CD4-positive, alpha-beta T cell treated with Interleukin-6 at 100 ng/mL for 8 hours (primary cell): ENCODE measurements at places on chromosomes 2 and 18.

GRCh38 chr2:234910186-234910679, 41.6 kb upstream of the SH3BP4 start:
- no peak for DNase-seq

DNA sequence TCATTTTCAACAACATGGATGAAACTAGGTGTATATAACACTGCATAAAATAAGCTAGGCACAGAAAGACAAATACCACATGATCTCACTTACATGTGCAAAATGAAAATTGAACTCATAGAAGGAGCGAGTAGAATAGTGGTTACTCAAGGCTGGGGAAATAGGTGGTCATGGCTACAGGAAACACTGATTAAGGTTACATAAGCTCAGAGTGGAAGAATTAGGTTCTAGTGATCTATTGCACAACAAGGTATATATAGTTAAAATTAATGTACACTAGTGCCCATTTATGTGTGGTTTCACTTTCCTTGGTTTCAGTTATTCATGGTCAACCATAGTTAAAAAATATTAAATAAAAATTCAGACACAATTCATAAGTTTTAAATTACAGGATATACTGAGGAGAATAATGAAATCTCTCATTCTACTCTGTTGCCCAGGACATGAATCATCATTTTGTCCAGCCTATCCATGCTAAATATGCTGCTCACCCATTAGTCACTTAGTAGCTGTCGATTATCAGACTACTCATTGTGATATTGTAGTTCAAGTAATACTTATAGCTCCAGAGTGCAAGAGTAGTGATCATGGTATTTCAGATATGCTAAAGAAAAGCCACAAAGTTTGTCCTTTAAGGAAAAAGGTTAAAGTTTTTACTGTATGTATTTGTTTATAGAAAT, 1530.9 kb upstream of the LRRTM1 start:
- no peak for DNase-seq

GRCh38 chr18:34801774-34802173, 91.7 kb downstream of the DTNA start:
- no peak for DNase-seq

GRCh38 chr2:99600981-99601651, 111.3 kb upstream of the REV1 start:
- no peak for DNase-seq
